GOT3 (cell line): ENCODE measurements at places on chromosomes 5 and 9.

- DNase-seq, result no peak
These were observed 1.1 kb downstream of the CTNNAL1 start for GRCh38 chr9:109012009-109012875.

DNA sequence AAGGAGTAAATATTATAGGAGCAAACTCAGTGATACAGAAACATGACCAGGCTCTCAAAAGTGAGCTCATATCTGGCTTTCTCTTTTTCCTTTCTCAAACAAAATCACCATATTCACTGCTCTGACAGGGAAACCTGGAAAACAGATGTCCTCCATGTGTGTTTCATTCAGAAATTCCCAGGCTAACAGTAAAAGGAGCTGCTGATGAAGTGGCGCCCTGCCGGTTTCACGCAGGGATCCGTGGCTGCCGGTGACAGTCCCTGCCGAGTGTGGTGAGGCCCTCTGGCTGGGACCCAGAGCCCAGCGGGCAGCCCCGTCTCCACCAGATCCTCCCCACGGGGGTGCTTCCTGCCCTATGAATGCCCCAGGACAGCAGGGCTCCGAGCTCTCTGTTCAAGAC, 208.1 kb downstream of the GNA14 start:
- no peak for DNase-seq

DNA sequence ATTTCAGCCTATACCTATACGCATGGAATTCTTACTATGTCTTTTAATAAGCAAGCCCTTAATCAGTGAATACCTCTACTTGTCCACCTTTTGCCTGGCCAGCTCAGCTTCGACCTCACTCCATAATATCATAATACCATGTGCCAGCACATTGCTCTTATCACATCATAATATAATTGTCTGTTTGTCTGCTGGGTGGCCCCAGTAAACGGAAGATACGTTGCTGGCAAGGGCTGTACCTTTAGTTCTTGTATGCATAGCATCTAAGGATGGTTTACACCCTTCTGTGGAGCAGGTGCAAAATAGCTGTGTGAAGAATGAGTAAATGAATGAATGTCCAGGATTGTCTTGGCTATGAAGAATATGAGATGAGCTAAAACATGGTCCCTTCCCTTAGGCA, 29.9 kb downstream of the SV2C start:
- no peak for DNase-seq

DNA sequence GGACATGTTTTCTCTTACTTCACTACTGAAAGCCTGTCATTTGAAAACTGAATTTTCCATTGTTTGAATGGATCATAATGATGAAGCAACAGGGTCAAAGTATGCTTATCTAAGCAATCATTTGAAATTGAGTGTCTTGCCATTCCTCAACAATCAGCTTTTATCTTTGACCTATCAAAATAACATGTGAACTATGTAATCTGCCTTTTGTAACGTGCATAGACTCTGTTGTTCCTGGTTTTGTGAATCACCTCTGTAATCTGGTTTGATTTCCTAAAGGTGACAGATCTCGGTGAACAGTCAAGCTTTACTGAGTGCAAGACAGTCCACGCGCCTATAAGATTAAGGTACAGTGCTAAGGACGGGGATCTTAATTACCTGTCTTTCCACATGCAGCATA, 3.3 kb downstream of the MEF2C start:
- DNase-seq, result no peak

DNA sequence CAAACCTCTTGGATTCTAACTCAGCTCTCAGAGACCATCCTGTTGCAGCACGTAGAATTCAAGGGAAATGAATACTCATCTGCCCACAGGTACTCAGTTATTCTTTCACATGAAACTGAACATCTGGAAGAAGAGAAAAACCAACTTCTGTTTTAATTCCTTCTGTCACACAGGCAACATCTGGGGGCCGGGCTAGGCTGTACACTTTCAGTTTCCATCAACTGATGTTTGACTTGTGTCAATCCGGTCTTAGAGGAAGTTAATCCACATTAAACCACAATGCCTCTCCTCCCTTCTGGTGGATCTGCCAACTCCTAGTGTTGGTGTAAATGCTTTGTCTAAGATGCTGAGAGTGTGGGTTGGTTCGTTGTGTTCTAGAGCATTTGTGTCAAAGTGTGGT, 17.6 kb downstream of the DMRT3 start:
- DNase-seq, result no peak

DNA sequence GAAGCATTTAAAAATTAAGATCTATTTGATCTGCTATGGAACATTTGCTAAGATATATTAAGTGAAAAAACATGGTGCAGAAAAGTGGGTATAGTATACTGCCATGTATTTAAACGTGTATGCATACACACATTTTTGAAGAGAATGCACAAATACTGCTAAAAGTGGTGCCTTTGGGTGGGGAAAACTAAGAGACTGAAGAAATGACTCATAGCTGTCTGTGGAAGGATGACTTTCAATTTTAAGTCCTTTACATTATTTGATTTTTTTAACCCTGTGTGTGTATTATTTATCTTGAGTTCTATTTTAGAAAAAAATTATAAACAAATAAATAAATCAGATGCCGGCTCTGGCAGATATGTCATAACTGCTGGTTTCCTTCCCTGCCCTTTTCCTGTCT, 120.7 kb upstream of the SLIT3 start:
- DNase-seq, result no peak

DNA sequence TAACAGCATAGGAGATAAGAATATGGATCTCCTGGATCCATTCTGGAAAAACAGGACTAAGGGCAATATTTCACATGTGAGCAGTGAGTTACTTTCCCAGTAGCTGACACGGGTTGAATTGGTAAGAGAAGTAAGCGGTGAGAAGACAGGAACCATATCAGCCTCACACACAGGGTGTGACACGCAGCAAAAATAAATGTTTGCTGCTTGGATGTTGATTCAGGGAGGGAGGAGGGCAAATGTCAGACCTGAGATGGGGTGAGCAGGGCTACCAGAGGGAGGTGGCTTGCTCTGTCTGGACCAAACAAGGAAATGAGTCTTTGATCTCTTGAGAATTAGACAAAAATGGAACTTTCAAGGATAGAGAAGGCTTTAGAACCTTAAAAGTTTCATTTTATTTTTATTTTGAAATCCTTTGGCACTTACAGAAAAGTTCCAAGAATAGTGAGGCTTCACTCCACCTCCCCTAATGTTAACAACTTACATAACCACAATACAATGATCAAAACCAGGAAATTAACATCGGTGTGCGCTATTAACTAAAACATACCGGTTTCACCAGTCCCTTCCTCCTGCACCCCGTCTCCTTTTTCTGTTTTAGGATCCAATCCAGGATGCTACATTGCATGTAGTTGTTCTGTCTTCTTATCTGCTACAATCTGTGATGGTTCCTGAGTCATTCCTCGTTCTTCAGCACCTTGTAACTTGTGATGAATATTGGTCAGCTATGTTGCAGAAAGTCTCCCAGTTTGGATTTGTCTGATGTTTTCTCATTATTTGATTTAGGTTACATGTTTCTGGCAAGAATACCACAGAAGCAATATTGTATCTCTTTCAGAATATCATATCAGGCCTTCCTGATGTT, 20.5 kb upstream of the ARHGEF28 start:
- DNase-seq, result no peak

DNA sequence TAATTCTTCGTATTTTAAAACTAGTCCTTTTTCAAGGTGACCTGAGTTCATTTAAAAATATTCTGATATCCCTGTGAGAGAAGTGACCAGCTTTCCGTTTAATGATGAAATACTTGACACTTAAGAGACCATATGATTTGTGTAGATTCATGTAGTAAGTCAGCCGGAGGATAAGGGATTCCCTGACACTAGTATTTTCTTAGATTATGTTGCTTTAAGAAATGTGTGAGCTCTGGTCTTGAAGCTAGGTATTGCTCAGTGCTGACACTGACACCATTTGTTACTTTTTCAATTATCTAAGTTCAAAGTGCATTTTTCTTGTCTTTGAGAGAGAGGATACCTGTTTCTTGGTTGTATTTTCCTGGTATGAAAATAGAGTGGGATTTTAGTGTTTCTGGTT, 4.2 kb downstream of the NIPBL start:
- DNase-seq, result no peak

- DNase-seq, result peak; percentile 25
These were observed 16.8 kb upstream of the NSD1 start for GRCh38 chr5:177116631-177117373.

DNA sequence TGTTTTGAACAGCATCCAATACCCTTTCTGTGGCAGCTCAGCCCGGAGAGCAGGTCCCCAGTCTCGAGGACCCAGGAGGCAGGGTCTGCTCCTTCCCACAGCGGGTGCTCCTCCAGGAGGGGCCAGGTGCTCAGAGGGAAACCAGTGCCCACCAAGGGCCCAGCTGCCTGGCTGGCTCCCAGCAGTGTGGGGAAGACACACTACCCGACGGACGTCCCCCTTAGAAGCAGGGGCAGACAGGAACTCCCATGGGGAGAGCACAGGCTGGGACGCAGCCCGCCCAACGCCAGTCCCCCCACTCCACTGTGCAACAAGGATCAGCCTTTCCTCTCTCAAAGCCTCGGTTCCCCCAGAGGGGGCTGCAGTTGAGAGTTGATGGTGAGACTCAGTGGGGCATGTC, 57.6 kb downstream of the ADAMTS2 start:
- DNase-seq, result no peak

DNA sequence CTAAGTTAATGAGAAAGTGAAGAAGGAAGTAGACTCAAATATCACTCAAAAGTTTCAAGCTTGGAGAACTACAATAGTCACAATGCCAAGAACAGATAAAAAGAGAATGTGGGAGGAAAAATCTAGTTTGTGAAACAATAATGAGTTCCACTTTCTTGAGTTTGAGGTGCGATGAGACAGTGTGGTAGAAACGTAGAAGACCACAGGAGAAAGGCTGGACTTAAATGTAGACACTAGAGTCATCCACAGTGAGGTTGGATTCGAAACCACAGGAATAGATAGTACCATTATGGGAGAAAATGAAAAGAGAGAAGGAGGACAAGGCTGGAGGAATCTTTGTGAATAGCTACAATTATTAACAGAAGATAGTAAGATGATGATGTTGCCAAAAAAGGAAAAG, 141.1 kb upstream of the LRRTM2 start:
- no peak for DNase-seq

DNA sequence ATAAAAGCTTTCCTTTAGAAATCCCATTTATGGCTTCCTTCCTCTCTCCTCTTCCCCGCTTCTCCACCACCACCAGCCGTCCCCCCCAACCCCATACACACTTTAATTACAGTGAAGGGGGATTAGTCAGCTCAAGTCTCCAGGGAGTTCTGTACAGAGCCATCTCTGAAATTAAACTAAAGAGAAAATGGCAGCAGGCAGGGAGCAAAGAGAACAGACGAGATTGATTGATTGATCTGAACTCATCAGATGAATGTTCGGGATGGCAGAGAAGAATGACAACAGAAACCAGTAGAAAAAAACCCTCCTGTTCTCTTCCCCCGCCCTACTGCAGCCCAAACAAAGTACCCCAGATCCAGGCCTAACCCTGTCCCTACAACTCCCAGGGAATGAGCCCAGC, 241.7 kb upstream of the PANK3 start:
- no peak for DNase-seq

DNA sequence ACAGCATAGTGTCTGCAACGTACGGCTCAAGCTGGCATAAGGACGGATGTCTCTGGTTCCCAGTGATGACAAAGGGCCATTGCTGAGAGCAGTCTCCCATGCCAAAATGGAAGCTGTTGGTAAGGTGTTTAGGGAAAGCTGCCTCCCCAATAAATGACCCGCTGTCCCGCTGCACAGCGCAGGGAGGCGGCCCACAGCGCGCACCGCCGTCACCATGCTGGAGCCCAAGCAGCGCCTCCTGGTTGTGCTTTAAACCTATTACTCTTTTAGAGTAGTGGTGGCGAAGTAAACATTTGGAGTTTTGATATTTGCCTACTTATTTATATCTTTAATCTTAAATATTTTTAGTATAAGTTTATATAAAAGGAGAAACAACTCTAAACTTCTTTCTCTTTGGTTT, 70.4 kb upstream of the C5orf63 start:
- DNase-seq, result no peak

- no peak for DNase-seq
These were observed 59.7 kb downstream of the RCL1 start for GRCh38 chr9:4852419-4852818.

DNA sequence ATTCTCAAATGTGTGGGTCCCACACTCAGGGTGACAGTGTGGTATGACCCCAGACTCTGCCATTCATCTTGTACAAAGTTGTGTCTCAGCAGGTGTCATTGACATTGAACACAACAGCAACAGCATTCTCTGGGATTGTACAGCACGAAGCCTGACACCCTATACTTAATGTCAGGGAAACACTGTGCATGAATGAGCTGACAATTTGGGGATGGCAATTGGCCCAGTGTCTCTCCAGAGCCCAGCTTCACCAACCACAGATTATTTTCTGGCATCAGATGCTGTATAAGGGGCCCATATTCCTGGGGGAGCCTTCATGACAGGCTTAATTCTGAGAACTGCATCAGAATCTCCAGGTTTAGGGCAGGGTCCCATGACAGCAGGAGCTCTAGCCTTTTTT, 143.2 kb downstream of the GCNT1 start:
- no peak for DNase-seq

DNA sequence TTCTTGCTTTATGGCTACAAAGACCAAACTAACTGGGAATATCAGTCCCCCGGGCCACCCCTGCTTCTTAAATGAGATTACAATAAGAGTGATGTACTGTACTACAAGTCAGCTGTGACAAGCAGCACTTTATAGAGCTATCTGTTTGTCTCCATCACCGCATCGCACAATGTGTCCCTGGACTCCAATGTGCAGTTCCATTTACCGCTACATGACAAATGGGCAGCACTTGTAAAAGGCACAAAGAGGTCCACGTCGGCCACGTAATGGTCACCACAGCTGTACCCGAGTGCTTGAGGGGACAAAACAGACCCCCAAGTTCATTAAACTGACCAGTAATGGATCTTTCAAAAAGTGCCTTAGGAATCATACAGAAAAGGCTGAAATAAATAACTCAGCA, 54.1 kb downstream of the PSMB7 start:
- DNase-seq, result no peak

DNA sequence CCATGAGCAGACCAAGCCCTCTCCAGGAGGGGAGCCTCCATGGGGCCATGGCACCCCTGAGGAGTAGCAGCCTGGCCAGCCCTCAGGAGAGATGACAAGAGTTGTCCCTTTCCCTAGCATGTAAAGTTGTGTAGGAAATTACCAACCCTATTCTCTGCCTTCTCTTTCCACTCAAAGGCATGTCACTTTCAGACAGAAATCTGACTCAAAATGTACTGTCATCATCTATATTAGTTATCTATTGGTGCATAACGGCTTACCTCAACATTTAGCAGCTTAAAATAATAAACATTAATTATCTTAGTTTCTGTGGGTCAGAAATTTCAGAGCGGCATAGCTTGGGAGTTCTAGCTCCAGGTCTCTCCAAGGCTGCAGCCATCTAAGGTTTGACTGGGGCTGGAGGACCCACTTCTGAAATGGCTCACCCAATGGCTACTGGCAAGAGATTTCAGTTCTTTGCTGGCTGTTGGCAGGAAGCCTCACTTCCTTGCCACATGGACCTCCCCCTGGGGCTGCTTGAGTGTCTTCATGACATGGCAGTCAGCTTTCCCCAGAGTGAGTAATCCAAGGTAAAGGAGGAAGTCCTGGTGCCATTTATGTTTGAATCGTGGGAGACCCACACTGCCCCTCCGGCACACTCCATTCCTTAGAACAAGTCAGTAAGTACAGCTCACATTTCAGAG, 632.3 kb downstream of the CCDC171 start:
- no peak for DNase-seq
